ENCODE measurements at places on chromosomes 7 and 10. TPM values are rescaled to one million over a fixed set of nuclear protein-coding genes. Genes with fewer than 3 reads are reported as not detected.

The SYCE1 gene
- total RNA-seq = 0.78 TPM

The FOXP2 gene
- 72.1 TPM for total RNA-seq

The PTF1A gene
- total RNA-seq = not detected

- H3K27ac ChIP-seq = peak overlapping the region; percentile 88
- H3K4me3 ChIP-seq = no peak overlapping the region
- H3K27me3 ChIP-seq = peaks cover 2% of the 10 kb centered on the region
- DNase-seq = no peak
Observed at GRCh38 chr10:116133634-116134033, 139.4 kb downstream of the GFRA1 start.

GRCh38 chr10:71270301-71271220 lies 48.5 kb upstream of the SLC29A3 start:
- peak overlapping the region; percentile 70 for H3K27ac ChIP-seq
- peaks cover 19% of the 10 kb centered on the region for H3K27me3 ChIP-seq
- peaks cover 40% of the 10 kb centered on the region for H3K4me1 ChIP-seq
- H3K4me3 ChIP-seq = no peak overlapping the region
